ENCODE measurements at places on chromosomes 12 and 14.
A peak's percentile ranks its signal among the peaks of the same experiment; 100 is the strongest.

- no peak for ATAC-seq
Measured at GRCh38 chr14:74614508-74615495, 2.8 kb upstream of the LTBP2 start.

GRCh38 chr12:49253033-49253623 lies 11.8 kb upstream of the TUBA1C start:
- ATAC-seq: no peak

DNA sequence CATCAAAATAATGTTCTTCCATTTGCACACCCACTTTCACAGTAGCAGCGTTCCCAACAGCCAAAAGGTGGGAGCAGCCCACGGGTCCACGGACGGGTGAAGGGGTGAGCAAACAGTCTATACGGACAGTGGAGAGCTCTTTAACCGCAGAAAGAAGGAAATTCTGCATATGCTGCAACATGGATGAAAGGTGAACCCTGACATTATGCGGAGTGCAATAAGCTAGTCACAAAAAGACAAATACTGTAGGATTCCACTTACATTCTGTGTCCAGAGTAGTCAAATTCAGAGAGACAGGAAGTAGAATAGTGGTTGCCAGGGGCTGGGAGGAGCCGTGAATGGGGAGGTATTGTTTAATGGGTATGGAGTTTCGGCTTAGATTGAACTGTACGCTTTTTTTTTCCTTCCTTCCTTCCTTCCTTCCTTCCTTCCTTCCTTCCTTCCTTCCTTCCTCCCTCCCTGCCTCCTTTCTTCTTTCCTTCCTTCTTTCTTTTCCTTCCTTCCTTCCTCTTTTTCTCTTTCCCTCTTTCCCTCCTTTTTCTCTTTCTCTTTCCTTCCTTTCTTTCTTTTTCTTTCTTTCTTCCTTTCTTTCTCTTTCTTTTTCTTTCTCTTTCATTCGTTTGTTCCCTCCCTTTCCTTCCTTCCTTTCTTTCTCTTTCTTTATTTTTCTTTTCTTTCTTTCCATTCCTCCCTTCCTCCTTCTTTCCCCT lies 15.8 kb upstream of the ANKRD9 start:
- ATAC-seq: peak; percentile 1

GRCh38 chr14:61334197-61334701 lies 12.9 kb downstream of the PRKCH start:
- ATAC-seq: no peak

GRCh38 chr12:120257041-120257821 lies 8.3 kb downstream of the PXN start:
- peak; percentile 87 for ATAC-seq

DNA sequence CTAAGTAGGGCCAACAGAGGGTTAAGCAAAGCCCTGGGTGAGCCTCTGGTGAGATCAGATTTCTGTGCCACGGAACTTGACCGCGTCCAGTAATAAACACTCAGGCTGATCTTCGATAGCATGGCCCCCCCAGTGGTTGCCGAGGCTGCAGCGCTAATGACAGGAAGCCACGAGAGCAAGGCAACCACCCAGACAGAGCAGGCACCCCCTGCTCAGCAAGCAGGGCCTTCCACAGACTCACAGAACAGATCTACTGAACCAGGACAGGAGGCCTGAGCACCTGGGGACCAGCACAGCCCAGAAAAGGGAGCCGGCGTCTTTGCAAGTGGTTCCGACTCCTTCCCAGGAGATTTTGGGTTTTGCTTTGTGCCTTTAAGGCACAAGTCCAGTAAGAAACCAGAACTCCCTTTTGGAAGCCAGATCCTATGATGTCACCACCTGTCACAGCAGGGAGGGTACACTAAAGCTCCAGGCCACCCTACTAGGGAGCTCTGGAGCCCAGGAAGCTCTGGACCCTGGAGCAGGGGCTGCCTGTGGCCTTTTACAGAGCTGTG lies 42.3 kb downstream of the BCL11B start:
- no peak for ATAC-seq

- no peak for ATAC-seq
Measured at GRCh38 chr12:105417732-105418131, 87.2 kb downstream of the C12orf75 start.

DNA sequence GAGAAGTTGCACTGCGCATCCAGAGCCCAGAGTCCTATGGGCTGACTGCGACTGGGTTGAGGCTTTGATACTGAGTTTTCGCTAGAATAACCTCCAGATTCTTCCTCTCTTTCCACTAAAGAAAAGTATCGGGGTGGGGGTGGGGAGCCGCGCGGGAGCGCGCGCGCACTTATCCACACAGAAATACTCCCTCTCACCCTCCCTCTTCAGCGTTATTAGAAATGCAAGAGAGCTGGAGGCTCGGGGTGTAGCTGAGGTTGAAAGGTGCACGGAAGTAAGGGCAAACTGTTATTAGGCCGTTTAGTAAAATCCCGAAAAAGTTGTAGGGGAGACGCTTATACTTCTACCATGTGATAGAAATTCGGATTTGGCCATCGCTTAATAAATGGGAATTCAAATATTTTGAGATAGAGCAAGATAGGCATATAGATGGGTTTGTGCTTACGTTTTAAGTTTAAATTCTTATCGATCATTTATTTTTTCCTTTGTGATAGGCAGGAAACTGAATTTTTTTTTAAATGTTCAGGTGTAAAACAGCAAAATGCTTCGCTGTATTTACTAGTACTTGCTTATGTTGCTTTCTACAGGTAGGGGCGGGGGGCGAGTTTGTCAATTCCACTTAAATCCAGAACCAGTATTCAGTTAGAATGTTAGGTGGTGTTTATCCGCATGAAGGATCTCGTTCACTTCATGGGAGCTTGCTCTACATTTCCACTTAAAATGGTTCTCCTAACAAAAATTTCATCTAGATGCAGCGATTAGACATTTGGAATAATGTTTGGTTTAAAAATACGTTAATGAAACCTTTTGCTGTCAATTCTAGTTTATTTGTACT lies 1.1 kb downstream of the ARHGAP5 start:
- no peak for ATAC-seq
